Jurkat, Clone E6-1 (cell line): ENCODE measurements at places on chromosomes 6 and 20.

GRCh38 chr6:135675862-135676261 is 175.6 kb upstream of the PDE7B start:
- DNase-seq = peak; percentile 28

DNA sequence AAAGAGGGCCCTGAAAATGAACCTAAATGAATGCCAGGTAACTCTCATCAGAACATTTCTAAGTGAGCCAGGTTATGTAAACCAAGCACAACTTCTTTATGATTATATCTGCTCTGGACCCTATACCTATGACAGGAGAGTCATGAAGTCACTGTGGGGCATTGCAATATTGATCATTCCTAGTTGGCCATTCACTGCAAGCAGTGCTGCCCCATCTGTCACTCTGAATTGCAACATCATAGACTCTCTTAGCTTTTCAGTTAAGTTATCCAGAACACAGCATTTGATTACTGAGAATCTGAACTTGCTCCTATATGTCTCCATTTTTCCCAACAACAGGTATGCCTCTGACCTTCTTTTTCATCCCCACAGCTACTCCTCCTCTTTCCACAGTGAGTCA is 3.3 kb downstream of the COL21A1 start:
- DNase-seq = no peak

DNA sequence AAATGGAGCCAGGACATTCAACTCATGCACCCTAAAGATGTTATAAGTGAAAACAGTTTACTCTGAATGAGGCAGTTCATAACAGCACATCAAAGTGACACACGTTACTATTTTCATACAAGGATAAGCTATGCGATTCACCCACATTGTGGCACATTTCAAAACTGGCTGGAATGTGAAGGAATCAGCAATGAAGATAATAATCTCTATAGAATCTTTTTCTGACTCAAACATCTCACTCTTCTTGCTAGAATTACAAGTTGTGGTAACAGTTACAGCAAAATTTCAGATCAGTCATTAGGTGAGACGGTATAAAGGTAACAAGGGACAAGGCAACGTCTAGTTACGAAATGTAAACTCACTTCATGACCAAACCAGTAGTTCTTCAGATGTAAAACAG is 17.5 kb downstream of the TMEM244 start:
- no peak for DNase-seq

DNA sequence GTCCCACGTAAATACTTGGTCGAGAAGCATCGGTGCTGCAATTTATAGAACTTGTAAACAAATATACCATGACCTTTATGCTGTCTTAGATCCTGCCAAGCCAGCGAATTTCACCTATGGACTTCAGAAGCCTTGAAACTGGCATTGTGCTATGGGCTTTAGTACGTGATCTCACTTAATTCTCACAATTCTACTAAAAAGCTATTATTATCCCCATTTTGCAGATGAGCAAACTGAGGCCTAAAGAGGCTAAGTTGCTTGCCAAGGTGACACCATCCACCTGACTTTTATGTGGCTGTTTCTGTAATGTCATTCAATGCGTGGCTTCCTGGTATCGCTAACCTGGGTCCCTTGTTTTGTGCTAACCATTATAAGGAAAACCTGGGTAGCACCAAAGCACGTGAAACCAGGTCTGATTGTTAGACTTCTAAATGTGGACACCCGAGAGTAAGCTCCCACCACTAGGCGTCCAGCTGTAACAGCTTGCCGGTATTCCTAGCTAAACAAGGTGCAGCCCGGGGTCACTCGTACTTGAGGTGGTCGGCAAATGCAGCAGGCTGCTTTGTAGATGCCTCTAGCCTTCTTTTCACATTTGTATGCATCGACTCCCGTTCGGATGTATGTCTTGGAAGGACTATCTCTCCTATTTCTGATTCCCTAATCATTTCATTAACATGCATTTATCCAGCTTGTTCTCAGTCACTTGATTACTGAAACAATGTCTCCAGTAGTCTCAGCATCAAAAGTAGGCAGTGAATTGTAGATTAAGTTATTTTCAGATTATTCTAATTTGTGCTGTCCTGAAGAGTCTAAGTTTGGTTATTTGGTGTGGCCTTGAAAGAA is 1.1 kb downstream of the SYNJ2 start:
- DNase-seq = no peak

DNA sequence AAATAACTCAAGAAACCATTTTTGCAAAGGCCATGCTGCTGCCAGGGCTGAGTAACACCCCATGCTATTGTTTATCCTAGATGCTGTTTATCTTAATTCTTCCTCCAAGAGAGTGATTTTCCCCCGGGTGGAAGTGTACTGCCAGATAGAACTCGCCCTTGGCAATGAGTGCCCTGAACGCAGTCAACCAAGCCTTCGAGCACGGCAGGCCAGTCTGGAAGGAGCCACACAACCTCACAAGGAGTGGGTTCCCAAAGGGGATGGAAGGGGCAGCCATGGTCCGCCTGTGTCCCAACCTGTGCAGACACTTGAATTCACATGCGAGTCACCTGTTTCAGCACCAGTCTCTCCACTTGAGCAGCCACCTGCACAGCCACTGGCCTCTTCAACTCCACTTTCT is 31.9 kb downstream of the PNPLA1 start:
- no peak for DNase-seq

DNA sequence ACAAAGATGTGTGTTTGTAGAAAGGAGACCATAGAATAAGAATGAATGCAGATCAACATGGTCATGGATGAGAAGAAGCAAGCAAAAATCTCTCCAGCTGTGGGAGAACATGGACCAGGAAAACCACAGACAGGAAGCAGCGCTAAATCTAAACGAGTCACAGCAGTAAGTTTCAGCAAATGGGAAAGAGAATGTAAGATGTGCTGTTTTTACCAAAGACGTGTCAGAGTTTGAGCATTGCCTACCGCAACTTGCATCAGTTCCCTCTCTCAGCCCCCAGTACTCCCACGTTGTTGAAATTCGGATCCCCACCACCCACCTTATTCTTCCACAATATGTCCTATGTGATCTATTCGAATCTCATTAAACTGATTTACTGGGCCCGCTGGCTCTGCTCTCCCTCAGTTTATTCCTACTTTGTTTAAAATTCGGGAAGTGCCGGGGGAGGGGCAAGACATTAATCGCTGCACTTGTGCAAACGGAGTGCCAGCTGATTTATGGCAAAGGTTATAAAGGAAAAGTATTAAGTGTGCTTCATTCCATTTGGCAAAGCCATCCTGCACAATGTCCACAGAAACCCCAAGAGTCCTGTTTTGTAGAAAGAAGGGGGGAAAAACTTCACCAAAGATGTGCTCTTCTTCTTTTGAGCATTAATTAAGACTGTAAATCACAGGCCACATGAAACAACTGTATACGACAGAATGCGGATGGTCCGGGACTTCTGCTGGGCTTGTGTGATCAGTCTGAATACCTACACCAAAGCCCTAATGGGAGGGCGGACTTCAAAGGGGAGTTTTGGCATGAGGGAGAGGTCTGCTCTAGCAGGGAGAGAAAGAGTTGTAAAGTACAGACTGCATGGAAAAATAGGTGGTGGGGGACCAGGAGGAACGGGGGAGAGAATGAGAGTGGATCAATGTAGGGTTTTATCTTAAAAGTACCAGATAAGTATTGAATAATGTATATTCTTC is 59.1 kb upstream of the PRDM1 start:
- DNase-seq = peak; percentile 34
